IMR-90 (cell line): ENCODE measurements at places on chromosomes 2 and 18. TPM values are rescaled to one million over a fixed set of nuclear protein-coding genes. Genes with fewer than 3 reads are reported as not detected.

GRCh38 chr18:6297875-6298274 is 116.8 kb downstream of the L3MBTL4 start:
- no peak for DNase-seq

DNA sequence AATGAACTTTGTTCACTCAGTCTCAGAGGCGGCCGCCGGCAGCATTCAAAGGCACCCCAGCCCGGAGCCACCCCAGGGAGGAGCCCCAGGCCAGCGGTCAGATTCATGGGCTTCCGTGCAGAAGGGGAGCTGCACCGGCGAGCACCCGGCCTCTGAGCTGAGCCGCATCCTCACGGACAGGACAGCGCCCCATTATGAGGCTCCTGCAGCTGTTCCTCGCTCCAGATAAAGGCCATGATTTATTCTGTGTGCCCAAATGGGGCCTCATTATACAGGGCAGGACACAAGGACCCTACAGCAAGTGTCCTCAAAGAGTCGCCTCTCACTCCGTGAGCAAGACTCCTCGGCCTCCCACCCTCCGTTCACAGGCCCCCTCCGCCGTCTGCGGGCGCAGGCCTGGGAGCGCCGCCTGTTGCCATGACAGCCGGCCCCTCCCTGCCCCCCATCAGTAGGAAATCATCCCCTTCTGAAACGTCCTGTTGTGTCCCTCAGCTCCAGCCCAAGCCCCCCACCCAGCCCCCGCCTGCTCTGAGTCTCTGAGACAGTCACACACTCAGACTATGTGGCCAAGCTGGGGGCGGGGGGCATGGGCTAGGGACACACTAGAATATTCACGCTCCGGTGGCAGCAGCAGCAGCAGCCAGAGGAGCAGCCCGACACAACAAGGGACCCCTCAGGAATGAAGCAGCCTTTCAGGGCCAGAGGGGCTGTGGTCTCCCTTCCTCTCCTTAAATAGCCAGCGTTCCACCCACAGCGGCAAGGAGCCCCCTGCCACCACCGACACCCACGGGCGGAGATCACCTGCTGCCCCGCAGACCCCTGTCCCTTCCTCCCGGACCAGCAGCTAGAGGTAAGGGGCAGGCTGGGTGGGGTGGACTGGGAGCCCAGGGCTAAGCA is at the start of gene GPR17:
GPR17 (plus strand) TSS at position 759 of the 897 bp plus-strand sequence. CDS start 4,583 bp downstream, outside the sequence.
- no peak for DNase-seq

DNA sequence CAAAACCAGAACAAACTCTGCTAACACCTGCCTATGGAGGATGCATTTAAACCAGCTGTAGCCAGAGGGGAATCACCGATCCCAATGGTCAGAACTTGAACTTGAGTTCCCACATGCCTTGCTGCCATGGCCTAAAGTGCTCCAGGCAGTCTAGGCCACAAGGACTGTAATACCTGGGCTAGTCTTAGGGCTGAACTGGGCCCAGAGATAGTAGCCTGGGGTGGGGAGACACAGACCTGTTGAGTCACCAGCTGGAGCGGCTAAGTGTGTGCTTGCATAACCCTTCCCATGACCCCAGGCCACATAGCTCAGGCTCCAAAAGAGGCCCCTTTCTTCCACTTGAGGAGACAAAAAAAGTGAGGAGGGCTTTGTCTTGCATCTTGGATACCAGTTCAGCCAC is 515.0 kb upstream of the DDX18 start:
- DNase-seq = no peak

DNA sequence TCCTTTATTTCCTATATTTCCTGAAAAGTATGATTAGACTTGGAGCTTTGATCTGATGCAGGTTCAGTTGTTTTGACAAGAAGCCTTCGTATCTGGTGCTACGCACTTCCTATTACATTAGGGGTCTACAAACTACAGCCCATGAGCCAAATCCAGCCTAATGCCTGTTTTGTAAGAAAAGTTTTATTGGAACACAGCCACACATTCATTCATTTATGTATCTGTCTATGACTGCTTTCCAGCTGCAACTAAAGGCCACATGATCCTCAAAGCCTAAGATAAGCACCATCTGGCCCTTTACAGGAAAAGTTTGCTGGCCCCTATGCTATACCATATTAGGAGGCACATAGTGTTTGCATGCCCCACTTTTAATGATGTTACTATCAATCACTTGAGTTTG is 26.0 kb downstream of the EIF2AK3 start:
- DNase-seq = peak; percentile 61

IL1R2 gene
- not detected in 2 replicates for polyA plus RNA-seq

- DNase-seq = no peak
These were observed 32.1 kb downstream of the HJURP start for GRCh38 chr2:233822101-233822771.

GKN2 gene
- not detected in 2 replicates for polyA plus RNA-seq

DNA sequence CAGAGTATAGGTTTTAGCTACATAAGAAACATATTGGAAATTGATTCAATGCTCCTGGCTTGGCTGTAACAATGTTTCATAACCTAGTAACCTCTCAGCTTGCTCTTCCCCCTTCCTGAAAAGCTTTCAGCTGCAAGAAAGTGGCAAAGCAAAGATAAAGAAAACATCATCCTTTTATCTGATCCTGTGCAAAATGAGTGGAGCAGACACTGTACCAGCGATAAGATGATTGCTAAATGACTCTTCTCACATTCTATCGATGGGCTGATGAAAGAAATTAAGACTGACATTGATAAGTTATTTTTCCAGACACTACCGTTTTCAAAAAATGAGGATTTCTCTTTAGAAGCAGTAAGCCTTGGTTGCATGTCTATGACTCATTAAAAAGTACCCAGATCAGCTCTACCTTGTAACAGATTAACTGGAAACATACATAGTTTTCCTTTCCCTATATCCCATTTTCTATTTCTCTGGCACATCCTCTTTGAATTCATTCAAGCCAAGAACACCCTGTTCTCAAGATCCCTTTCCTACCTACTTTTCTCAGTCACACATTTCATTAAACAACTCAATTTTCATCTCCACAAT is 87.1 kb upstream of the LYPD1 start:
- peak; percentile 47 for DNase-seq

DNA sequence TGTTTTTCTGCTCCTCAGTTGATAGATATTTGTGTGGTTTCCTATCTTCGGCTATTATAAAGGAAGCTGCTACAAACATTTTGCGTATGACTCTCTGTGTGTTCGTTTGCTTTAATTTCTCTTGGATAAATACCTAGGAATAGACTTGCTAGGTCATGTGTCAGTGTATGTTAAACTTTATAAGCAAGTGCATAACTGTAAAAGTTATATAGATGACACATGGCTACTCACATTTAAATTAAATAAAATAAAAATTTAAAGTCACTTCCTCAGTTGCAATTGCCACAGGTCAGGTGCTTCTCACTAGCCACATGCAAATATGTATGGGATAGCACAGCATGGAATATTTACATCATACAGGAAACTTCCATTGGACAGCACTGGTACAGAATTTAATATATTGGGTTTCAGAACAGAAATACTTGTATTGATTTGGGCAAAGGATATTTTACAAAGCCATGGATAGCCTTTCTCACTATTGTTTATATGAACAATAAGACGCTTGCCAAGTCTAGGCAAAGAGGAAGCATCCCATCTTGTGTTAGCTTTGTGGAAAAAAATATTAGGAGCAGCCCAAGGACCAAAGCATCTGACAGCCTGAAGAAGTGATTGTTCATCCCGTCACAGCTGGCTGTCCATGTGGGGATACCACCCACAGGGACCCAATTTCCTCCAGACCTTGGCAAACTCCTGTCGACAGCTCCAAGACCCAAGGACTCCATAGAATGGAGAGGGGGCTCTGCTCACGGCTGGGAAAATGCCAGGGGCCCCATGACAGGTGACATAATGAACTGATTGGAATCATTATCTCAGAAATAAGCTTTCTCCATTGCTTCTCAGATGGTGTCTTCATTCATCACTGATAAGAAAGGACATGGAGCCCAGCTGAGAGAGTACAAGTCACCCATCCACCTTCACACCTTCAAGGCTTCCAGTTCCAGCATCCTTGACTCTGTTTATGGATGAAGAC is 196.7 kb downstream of the SH3BP4 start:
- no peak for DNase-seq

- peak; percentile 21 for DNase-seq
These were observed 107.3 kb upstream of the HS6ST1 start for GRCh38 chr2:128425731-128426620.

DNA sequence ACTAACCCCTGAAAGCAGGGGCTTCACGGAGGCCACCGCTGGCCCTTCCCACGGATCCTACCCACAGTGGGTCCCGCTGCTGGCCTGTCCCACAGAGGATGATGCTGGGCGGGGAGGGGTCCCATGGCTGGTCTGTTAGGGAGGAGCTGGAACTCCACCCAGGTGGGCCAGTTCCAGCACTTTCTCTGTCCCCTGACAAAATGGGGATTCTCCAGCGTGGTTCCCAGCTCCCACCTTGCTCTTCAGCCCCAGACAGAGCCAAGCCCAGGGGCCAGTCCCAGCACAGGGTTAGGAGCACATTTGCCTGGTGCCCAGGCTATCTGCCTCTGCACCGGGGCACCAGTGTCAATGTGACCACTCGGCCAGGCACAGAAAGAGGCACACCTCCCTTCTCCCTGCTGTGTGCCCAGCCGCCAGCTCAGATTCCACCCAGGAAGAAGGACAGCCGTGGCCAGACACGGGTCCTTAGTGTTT is 50.0 kb downstream of the ANKMY1 start:
- no peak for DNase-seq

EFHD1 gene
- 0.27 and 0.36 TPM in 2 replicates for polyA plus RNA-seq

- DNase-seq = peak; percentile 75
These were observed 64.2 kb downstream of the RBMS1 start for GRCh38 chr2:160429248-160430000.

DNA sequence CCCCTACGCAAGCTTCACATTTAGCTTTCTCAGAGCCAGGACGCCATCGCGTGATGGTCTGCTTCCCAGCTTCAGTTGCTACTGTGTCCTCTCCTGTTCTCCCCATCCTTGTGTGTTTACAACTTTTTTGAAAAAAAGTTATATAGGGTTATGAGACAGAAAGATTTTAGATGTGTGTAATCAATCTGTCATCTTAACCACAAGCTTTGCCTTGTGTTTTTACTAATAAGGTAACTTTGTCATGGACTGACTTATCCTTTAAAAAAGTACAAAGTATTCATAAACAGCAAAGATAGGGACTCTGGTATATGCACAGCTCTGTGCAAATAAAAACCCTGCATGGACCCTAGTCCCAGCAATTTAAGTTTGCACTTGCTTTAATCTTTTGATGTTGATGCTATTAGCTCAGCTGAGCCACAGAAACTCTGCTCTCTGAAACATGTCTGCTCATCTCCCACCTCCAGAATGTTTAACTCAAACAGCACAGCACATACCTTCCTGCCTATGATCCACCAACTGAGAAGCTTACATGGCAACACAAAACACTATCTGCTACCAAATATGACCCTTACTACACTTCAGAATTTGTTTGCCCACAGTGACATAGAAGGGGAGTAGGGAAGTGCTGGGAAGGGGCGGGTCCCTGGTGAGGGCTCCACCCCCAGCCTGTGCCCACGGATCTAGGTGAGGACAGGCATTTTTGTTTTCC is 42.7 kb downstream of the SAP130 start:
- peak; percentile 17 for DNase-seq

- DNase-seq = no peak
These were observed 9.8 kb downstream of the CD302 start for GRCh38 chr2:159788253-159788652.

GRCh38 chr2:197010200-197011020 is 83.9 kb upstream of the PGAP1 start:
- DNase-seq = no peak

PLGLB1 gene
- 0.19 and 0.26 TPM in 2 replicates for polyA plus RNA-seq

DNA sequence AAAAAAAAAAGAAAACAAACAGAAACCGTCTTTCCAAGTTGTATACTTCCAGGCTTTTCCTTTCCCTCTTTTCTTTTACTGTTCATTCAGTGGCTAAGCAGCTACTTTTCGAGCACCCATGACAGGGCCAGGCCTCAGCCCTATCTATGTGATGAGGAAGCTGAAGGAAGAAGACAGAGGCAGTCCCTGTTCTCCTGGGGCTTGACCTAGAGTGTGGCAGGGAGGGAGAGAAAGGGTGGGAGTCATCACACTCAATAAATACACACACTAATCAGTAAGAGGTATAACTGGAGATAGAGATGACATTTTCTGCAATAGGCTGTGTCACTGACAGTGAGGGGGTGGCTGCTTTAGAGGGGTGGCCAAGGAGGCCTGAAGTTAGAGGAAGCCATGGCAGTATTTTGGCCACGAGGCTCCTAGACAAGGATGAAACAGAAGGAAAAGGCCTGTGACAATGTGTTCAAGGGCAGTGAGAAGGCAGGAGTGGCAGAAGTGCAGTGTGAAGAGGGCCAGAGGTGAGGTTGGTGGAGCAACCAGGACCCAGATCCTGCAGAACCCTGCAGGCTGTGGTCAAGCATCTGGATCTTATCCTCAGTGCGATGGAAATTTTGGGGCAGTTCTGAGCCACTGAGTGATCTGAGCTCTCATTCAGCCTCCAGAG is 131.8 kb upstream of the TTC39C start:
- no peak for DNase-seq

USP37 gene
- 1.2 and 1.6 TPM in 2 replicates for polyA plus RNA-seq

GRCh38 chr18:362311-363290 is 94.8 kb upstream of the THOC1 start:
- DNase-seq = no peak
